ENCODE measurements at places on chromosomes 16 and 17.

DNA sequence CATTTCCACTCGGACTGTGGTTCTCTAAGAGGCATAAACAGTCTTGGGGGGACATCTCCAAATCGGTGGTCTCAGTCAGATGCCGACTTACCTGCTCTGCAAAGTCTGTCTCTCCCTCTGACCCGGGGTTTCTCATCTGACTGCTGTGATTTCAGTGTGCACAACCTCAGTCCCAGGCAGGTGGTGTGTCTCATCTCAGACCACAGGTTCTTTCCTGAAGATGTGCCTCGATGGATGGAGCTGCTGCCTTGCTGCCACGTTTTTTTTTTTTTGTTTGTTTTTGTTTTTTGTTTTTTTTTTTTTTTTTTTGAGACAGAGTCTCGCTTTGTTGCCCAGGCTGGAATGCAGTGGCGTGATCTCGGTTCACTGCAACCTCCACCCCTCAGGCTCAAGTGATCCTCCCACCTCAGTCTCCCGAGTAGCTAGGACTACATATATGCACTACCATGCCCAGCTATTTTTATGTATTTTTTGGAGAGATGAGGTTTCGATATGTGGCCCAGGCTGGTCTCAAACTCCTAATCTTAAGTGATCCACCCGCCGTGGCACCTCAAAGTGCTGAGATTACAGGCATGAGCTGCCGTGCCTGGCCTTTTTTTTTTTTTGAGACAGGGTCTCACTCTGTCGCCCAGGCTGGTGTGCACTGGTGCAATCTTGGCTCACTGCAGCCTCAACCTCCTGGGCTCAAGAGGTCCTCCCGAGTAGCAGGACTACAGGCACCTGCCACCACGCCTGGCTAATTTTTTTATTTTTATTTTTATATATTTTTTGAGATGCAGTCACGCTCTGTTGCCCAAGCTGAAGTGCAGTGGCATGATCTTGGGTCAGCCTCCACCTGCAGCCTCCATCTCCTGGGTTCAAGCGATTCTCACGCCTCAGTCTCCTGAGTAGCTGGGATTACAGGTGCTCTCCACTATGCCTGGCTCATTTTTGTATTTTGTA, 15.4 kb downstream of the SPIRE2 start:
- no peak for DNase-seq

- no peak for DNase-seq
These were observed 47.1 kb downstream of the ABCA8 start for GRCh38 chr17:68908045-68908444.

DNA sequence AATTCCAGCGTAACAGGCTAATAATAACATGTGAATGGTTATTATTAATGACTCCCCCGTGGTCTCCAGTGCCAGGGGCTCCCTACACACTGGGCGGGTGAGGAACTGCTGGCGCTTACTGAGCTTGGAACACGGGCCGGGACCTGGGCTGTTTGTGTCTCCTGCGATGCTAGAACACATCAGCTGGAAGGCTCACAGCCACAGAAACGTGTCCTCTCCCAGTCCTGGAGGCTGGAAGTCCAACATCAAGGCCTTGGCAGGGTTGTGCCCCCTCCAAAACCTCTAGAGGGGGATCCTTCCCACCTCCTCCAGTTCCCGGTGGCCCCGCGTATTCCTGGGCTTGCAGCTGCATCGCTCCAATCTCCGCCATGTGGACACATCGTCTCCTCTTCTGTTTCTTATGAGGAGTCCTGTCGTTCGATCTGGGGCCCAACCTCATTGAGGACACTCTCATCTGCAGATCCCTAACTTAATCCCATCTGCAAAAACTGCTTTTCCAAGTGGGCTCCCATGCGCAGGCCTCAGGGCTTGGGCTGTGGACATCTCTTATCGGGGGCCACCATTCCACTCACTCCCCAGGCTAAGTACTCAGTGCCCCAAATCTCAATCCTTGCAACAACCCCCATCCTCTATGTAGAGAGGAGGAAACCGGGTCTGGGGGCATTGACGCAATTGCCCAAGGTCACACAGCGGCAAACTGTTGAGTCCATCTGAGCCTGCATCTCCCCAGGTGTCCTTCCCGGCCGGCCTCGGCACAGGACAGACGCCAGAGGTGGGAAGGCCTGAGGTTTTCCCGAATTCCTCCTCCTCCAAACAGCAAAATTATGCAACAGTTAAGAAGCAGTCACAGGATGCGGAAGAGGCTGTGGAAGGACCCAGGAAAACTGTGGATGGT, 193.9 kb downstream of the IRF8 start:
- no peak for DNase-seq

DNA sequence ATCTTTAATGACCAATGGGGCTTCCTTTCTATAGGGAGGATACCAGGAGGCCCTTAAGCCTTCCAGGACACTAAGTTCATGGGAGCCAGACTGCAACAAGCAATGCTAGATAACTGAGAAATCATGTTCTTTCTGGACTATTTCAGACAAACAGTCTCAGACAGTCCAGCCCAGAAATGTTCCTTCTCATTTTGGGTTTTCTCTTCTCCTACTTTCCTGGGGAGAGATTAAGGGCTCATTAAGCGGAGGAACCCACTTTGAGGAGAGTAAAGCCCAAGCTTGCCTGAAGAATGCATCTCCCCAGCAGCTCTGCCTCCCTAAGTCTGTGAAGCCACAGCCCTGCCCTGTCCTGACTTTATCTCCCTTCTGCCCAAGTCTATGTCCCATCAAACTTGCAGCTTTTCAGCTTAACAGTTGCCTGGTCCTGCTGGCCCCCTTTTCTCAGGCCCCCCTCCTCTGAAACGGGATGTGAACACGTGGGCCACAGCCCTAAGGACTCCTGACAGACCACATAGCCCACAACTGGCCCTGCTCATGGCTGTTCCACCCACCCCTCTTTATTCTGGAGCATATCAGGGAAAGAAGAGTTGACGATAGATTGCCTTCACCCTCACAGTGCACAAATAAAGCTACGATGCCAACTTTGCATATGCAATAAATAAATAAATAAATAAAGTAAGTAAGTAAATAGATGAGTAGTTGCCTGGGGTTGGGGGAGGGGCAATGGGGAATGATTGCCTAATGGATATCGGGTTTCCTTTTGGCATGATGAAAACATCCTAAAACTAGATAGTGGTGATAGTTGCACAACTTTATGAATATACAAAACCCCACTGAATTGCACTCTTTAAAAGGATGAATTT, 111.0 kb downstream of the N4BP1 start:
- DNase-seq: peak; percentile 89

DNA sequence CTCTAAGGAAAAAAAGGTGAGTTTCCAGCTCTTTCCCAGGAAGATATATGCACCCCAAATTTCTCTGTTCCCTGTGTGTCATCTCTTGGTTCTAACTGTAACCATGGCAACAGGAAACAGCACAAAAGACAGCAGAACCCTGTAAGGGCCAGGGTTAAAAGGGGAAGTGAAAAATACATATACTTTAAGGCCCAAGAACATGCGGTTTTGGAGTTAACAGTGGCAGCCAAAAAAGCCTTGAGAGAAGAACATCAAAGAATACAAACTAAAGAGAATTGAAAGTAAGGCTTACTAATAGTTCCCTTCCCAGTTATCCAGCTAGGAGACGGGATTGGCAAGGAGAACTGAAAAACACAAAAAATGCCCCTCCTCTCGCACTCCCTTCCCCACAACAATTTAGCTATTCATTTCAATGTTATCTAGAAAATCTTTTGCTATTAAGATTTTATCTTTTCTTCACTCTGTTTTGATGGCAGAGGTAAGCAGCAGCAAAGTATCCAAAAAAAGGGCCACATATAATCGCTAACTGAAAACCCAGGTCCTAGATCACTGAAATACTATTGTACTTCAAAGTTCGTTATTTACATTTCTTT, 1.5 kb downstream of the SPOP start:
- no peak for DNase-seq

DNA sequence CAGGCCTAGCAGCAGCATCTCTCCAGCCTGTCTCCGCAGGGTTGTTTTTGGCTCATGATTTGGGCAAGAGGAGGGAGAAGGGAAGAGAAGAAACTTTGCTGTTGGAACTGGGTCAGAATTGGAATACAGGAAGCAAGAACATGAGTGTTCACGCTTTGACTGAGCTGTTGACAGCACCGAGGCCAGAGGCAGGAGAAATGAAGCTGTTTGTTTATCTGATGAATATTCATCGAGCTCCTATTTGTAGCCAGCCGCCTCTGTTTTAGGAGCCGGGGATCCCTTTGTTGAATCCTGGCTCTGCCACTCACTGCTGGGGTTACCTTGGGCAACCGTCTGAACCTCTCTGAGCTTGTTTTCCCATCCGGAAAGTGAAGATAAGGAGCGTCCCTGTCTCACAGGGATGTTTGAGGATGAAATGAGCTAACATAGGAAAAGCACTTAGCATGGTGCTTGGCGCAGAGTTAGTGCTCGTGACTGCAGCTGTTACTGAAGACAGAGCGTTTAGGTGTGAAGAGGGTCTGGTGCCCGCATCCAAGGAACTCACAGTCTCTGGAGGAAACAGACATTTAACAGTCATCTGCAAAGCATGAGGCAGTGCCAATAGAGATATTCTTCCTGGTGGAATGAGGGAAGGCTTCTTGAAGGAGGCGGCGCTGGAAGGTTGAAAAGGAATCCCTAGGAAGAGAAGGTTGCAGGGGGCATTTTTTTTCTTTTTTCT, 29.2 kb downstream of the RAP1GAP2 start:
- no peak for DNase-seq

GRCh38 chr17:74840989-74841666, 18.6 kb downstream of the GRIN2C start:
- DNase-seq: no peak

DNA sequence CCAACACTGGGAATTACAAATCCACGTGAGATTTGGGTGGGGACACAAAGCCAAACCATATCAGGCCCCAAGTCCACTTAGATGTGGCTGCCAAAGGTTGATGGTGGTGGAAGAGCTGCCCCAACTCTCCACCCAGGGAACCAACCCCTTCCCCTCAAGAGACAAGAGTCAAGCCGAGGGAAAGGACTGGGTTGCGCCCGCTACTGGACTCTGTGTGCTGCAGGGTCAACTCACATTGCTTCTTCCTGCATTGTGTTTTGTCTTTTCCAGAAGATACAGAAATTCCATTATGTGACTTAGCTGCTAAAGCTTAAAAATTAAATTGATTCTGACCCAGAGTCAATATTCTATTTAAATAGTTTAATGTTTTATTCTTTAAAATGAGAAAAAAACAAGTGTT, 58.5 kb downstream of the ADAMTS18 start:
- DNase-seq: no peak

GRCh38 chr16:11493531-11493929, 93.2 kb downstream of the LITAF start:
- no peak for DNase-seq

DNA sequence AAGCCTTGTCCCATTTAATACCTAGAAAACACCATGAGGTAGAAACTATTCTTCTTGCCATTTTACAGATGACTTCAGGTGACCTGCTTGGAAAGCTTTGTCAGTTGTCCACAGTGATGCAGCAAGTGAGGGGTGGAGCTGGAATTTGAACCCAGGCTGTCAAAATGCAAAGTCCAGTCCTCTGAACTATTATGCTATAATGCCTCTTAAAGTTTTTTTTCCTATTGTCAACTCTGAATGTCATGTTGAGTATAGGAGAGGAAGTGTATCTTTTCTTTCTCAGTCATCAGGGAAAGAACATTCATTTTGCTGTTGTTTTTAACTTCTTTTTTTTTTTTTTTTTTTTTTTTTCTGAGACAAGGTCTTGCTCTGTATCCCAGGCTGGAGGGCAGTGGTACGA, 525.6 kb downstream of the XYLT1 start:
- DNase-seq: no peak

DNA sequence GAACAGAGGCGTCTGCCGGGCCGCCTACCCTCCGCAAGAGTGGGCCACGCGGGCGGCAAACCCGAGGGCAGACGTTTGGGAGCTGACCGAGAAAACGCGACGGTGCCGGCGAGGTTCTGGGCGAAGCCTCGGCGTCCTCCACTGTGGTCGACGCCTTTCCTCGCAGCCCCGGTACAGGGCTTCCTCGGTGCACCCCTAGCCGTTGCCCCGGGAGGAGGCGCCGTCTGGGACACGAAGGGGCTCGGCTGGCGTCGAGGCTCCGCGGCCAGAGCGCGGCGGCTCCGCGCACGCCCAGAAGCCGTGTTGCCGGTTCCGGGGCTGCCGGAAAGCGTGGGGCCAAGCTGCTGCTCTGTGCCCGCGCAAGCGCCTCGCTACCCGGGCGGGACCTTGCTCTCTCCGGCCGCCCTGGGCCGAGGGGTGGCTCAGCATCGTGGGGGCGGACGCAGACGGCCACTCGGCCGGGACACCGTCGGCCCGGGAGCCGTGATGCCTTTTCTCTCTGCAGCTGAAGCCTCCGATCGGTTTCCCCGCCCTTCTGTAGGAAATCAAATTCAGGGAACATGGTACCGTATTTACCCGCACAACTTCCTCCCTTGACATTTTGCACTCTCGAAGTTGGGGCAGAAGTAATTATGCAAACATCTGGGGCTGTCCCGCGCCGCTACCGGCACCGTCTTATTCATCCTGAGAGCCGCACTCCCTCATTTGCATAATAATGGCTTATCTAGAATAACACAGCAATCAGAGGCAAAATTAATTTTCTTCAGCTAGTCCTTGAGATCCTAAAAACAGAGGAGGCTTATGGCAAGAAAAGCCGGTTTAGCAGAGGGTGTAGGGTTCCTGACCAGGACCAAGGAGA, 7.3 kb upstream of the CBX8 start:
- no peak for DNase-seq

DNA sequence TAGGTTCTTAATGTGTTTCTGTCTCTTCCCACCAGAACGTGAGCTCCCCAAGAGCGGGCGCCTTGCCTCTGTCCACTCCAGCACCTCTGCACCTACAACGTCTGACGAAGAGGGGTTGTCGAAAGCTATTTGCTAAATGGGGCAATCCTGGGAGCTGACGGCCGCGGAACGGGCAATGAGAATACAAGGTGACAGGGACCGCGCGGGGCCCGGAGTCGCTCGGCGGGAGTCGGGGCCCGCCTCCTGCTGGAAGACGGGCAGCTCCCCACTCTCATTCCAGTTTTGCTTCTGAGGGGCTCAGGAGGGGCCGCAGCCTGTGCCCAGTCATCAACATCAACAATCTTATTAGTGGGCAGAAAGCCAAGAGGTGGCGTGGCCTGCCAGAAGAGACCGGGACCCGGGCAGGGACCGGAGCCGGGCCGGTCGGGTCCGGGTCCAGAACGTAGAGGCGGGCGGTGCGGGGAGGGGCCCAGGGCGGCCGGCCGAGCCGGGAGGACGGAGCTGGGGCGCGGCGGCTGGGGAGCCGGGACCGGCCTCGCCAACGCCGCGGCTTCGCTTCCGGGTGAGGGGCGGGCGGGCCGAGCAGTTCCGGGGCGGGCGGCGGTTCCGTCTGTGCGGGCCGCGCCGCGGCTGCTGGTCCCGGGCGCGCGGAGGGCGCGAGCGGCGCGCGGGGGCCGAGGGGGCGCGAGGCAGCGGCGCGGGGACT, at the start of gene MOSMO:
MOSMO (plus strand) TSS at position 603 of the 706 bp plus-strand sequence. CDS start 191 bp downstream, outside the sequence.
- peak; percentile 57 for DNase-seq

DNA sequence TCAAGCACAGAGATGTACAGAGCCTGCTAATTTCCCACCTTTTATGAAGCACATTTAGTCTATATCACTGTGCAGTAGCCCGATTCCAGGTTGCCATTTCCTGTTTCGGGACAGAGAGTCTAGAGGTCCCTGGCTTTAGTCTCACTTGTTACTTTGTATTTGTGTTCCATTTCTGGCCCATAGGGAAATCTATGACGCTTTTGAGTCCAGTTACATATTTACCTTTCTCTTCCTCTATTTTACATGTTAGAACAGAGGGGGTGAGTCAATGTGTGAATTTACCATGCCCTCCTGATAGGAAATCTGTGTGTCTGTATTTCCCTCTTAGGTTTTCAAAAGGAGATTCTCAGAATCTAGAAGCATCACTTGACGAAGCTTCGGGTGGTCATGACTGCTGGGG, 227.1 kb upstream of the ZFHX3 start:
- no peak for DNase-seq

GRCh38 chr16:16083421-16084156, 134.2 kb downstream of the ABCC1 start:
- no peak for DNase-seq

All from right lung (tissue), 10 donors.